ENCODE measurements at places on chromosomes 2 and 18.

DNA sequence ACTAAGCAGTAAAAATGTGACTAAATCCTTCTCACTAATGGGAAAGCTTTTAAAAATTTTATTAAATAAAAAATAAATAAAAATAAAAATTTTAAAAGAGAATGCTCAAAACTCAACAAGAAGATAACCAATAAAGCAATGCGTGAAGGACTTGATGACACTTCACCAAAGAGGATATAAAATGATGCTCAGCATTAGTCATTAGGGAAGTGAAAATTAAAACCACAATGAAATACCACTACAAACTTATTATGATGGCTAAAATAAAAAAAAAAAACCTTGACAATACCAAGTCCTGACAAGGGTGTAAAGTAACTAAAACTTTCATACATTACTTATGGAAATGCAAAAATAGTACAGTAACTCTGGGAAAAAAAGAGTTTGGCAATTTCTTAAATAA lies 3.3 kb upstream of the WDR75 start:
- DNase-seq: no peak

DNA sequence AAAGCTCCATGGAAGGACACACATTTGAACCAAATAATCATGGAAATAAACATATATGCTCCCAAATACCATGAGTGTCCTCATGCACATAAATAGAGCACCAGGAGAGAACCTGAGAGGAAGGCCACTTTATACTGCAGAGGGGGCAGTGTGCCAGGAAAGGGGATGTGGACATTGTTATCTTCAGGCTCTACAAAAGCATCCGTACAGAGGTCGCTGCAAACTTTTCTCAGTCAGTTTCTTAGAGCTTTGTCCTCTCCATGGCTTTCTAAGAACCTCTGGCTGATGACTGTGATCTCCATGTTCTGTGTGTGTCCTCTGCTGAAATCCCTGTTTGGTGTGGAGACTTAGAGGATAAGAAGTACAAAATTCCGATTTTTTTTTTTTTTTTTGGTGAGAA lies 515.7 kb downstream of the CNTNAP5 start:
- no peak for DNase-seq

- DNase-seq: no peak
Measured at GRCh38 chr2:231315896-231316295, 79.6 kb upstream of the B3GNT7 start.

DNA sequence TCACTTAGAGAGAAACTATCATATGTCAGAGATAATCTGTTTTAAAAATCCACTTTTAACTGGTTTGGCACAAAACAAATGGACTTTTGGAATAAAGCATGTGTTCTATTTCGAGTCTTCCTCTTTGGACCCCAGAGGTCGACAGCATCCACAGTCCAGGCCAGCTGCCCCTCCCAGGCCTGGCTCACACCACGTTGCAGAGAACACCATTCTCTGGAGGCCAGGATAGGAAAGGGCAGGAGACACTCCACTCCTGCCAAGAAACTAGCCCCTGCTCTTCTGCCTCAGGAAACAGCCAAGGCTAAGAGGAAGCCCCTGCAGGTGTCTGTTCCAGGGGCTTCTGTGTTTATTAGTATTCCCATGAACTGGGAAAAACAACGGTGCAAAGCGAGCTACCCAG lies 456.6 kb upstream of the ID2 start:
- no peak for DNase-seq

- DNase-seq: no peak
Measured at GRCh38 chr2:101119431-101119830, 31.8 kb downstream of the TBC1D8 start.

- DNase-seq: no peak
Measured at GRCh38 chr2:216387262-216387661, 15.0 kb upstream of the MARCHF4 start.

DNA sequence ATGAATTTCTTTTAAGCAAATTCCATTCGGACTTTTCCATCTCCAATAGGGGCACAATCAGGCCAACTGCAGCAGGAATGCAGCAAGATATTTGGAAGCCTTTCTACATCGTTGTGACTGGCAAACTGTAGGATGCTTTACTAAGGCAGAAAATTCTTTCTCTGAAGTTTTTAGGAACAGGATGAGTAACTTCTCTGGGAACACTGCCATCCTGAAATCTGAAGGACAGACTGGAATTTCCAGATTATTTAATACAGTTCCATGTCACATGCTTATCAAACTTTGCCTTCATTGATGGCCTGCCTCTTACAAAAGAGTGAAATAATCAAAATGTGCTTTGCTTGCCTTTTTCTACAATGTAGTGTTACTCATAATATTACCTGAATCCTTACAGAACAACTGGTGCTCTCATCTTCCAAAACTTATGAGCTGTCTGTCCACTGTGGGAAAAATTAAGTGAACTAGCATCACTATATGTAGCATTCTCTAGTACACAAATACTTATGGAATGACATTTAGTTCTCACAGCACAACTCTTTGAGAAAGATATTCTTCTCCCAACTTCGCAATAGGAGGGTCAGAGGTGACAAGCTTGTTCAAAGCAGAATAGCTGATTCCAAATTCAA lies 32.0 kb upstream of the MAP2 start:
- DNase-seq: no peak

DNA sequence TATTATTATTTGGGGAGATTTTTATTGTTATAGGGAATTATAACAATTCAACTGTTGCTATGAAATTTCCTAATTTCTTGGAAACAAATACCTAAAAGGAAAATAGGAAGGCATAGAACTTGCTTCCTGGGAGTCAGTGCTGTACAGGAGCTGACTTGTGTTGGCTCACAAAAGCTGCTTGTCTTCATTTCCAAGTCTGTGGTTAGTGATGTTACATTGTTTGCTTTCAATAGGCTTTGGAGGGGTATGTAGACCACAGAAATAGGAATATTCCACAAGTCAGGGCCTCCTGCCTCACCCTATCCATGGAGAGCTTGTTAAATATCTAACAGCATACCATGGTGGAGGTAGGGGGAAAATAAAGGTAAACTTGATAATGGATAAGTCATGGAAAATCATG lies 688.9 kb upstream of the FAM98A start:
- no peak for DNase-seq

GRCh38 chr18:31492671-31493070 lies 5.3 kb upstream of the DSG2 start:
- DNase-seq: no peak

- no peak for DNase-seq
Measured at GRCh38 chr2:225998653-225999052, 599.1 kb downstream of the NYAP2 start.

DNA sequence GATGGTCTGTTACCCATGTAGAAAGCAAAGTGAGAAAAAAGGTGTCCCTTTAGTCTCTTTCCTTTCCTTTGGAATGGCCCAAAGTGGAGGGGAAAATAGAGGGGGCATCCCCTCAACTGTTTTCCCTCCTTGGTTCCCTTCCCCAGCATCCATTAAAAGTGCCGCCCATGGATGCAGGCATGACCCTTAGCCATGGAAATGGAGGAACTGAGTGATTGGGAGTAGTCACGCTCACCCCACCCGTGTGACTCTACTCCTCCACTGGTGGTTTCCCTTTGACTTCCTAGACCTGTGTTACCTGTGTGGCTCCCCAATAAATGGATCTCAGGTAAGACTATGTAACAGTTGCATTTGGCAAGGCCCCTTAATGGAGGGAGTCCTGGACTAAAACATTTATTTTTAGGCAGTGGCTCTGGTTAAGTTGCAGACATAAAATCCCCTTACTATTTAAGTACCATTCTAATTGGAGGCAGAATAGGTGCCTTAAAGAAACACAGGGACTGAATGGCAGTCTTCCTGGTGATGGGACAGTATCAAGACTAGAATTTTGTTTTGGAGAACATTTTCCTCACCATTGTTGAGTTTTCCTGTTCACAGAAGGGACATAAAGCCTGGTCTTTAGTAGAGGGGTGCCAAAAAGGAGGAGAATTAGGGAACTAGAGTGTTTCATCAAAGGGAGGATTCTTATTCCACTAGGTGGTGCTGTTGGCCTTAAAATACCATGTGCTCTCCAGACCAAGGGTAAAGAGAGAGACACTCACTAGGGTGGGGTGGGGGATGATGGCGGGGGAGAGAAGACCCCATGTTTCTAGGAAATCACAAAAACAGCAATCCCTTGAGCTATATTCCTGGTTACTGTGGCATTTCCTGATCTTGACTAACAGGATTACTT lies 25.7 kb upstream of the PLA2R1 start:
- no peak for DNase-seq

- no peak for DNase-seq
Measured at GRCh38 chr2:65357959-65358294, 74.5 kb downstream of the SPRED2 start.

GRCh38 chr18:3547891-3548615 lies 98.1 kb downstream of the TGIF1 start:
- DNase-seq: no peak

GRCh38 chr2:238714038-238714528 lies 133.8 kb upstream of the TWIST2 start:
- no peak for DNase-seq

- DNase-seq: no peak
Measured at GRCh38 chr18:48974304-48975119, 23.7 kb upstream of the SMAD7 start.

DNA sequence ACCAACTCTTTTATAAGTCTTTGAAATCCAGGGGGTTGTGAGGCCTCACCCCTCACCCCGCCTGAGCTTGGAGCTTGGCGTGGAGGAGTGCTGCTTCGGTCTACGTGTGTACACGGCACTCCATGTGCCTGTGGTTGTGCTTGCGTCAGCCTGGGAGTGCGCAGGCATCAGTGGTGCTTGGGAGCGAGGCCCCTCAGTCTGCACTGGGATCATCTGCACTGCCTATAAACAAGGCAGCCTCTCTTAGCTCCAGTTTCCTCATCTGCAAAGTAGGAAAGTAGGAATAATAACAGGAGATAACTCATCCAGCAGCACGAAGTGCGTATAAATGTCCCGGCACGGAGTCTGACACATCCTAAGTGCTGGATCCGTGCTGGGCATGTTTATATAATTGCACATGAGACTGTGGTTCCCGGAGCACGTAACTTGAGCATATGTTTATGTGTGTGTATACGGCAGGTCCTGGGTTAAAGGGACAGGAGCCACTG lies 1.2 kb downstream of the GYPC start:
- DNase-seq: peak; percentile 92

DNA sequence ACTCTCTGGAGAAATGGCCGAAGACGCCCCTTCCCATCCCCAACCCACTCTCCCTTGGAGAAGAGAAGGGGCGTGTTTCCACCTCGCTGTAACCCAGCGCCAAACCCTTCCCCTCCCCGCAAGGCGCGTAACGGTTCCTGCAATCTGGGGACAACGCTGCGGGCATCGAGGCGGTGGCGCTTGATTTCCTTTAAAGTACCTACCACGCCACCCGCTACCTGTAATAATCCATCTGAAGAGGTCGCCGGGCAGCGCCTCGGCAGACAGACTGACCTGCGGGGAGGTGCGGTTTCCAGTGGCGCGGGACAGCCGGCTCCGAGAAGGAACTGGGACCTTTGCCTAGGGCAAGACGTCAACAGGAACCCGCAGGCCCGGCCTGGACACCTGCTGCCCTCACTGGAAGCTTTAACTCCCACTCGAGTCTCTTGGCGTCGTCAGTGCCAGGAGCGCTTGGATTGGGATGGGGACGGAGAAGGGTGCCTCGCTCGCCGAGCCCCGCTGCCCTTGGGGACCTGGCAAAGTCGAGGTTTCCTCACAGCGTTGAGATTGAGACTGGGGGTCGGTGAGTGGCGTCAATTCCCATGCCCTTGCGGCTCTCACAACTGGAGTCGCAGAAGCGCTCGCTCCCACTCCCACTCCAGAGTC lies at the start of gene CYP1B1:
Gene CYP1B1 (minus strand): TSS at position 645 of the 645 bp plus-strand sequence. CDS start 763 bp downstream, outside the sequence.
- no peak for DNase-seq

- DNase-seq: no peak
Measured at GRCh38 chr2:147500229-147500628, 344.6 kb upstream of the ACVR2A start.

- no peak for DNase-seq
Measured at GRCh38 chr2:136783856-136784255, 18.5 kb downstream of the THSD7B start.

- no peak for DNase-seq
Measured at GRCh38 chr2:119408221-119408619, 23.4 kb upstream of the TMEM37 start.

- peak; percentile 36 for DNase-seq
Measured at GRCh38 chr2:217471319-217471718, 531.5 kb downstream of the TNS1 start.

- DNase-seq: no peak
Measured at GRCh38 chr2:99336804-99337112, 431 bp upstream of the EIF5B start.

DNA sequence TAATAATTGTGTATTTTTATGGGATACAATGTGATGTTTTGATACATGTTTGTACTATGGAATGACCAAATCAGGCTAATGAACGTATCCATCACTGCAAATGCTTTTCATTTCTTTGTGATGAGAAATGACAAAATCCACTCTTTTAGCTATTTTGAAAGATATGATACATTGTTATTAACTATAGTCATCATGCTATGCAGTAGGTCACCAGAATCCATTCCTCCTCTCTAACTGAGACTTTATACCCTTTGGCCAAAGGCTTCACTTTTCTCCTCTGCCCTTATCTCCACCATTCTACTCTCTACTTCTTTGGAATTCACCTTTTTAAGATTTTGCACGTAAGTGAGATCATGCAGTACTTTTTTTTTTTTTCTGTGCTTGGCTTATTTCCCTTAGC lies 44.5 kb upstream of the TMEM17 start:
- no peak for DNase-seq

Measured in AG04450 (cell line).